ENCODE measurements at places on chromosomes 5 and 9.

DNA sequence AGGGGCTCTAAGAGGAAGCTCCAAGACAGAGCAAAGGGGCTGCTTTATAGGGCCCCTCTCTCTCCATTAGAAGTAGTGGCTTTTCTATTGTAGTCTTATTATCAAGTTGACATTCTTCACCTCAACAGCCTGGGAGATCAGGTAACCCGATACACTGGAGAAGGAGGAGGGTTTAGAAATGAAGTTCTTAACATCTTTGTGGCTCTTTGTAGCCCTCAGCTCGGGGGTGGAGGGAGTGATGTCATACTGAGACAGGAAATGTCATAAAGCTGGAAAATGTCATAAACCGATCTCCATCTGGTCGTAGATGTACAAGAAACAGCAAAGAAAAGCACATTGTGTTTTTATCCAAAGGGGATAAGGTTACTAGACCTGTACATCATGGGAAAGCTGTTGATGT is 17.9 kb downstream of the PDZD2 start:
- DNase-seq, result no peak

DNA sequence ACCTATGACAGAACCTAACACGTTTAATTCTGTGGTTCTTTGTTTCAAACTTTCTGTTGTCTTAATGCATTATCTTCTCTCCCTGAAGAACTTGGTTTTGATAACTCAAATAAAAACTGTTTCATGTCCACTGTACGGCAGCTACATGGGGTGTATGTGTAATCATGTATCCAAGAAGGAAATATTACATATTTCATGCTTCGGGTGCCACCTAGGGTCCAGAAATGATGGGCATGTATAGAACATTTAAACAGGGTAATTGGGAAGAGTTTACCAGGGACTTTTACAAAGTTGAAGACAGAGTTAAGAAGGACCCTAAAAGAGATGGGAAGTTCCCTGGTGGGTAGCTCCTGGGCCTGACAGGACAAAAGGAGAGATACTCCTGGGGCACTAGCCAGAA is 291.3 kb downstream of the FBXL7 start:
- no peak for DNase-seq

DNA sequence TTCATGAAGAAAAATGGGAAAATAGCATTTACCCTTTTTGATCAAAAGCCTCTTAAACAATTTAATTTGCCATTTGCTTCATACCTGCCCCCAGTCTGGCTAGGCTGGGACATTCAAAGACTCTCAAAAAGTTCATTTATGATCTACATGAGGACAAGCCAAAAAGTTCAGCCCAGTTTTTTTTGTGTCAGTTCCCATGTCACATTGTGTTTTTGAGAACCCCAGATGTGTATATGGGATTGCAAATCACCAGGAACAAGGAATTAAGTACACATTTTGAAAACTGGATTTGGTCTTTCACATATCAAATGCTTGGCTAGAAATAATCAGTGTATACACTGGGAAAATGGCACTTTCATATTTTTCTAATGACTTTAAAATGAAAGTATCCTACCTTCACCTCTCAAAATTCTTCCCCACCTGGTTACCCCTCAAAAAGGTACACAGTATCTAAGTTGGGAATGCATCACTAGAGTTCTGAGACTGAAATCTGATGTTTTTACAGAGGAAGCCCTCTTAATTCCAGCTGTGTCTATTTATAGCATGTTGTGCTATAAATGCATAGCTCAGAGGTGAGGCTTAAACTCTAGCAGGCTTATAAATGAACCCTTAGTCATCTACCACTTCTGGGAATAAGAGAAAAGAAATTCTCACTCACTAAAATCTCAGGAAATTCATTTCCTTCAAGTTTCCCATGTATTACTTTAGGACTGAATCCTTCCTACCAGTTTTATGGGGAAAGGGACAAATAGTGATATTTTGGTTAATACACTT is 9.3 kb downstream of the STOM start:
- DNase-seq, result peak; percentile 51

- DNase-seq, result no peak
These were observed 111.3 kb downstream of the TMEM174 start for GRCh38 chr5:73284220-73284795.

GRCh38 chr5:176995896-176996767 is 10.4 kb downstream of the UIMC1 start:
- DNase-seq, result peak; percentile 44

GRCh38 chr5:132238169-132238744 is 10.6 kb upstream of the P4HA2 start:
- peak; percentile 50 for DNase-seq

- DNase-seq, result no peak
These were observed 49.6 kb upstream of the CCNG1 start for GRCh38 chr5:163387589-163388343.

DNA sequence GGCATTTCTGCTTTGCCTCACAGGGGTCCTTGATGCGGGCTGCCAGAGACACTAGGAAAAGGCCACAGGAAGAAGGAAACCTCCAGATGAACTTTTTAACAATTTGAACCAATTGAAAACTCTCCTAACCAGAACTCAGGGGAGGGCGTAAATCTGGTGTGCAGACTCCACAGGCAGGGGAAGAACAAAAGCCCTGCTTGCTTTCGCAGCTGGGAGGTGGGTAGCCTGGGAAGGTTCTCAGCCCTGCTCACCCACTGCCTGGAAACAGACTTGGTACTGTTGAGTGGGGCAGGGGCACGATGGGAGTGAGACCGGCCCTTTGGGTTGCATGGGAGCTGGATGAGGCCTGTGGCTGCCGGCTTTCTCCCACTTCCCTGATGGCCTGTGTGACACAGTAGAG is 237.8 kb upstream of the TLE4 start:
- no peak for DNase-seq

- peak; percentile 56 for DNase-seq
These were observed 44.5 kb downstream of the IPO11 start for GRCh38 chr5:62457071-62457470.

- DNase-seq, result no peak
These were observed 14.6 kb upstream of the ZNF608 start for GRCh38 chr5:124761010-124761409.

- DNase-seq, result no peak
These were observed 3.3 kb downstream of the ADRB2 start for GRCh38 chr5:148829734-148830133.

- DNase-seq, result no peak
These were observed 24.6 kb upstream of the GALNT10 start for GRCh38 chr5:154165886-154166285.

GRCh38 chr5:141853895-141854626 is 24.1 kb downstream of the PCDH1 start:
- no peak for DNase-seq

DNA sequence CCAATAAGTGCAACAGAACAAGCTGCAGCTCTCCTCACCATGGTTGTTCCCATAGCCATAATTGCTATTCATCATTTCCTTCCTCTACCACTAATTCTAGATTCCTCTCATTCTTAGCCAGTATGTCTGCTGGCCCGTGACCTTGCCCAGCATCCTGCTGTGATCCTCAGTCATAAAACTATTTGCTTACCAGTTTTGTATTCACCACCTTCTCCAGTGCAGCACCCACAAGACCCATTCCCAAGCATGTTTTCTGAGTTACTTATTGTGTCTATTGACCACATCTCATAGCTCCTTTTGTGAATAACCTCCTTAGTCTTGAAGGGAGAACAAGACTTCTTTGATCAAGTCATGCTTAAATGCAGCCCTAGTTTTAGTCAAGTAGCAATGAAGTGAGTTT is 488.0 kb upstream of the CTNND2 start:
- no peak for DNase-seq

DNA sequence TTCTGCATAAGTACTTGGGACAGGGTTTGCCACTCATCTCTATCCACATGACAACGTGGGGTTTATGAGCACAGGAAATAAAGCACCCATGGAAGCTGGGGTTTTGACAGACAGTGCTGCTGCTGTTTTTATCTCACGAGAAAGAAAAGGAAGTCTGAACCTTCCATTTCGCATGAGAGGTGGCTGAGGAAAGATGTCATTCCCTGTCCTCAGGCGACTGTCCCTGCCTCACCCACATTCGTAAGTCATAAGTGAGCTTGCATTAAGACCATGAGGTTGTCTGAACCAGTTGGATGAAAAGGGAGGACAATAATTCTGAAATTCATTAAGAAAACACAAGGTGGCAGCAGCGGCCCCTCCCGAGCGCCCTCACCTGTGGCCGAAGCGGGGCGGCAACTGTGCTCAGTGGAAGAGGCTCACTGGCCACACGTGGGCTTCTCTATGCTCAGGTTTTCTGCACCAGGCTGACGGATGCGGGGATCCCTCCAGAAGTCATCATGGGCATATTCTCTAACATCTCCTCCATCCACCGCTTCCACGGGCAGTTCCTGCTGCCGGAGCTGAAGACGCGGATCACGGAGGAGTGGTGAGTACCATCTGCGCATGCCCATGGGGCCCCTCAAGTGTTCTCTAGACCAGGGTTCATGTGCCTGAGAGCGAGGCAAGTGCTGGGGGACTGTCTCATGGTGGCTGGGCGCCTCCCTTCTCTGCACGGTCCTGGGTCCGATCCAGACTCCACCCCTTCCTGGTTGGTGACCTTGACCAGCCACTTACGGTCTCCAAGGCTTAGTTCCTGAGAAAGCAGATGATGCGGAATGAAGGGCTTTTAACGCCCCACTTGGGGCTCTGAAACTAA is 54.7 kb upstream of the SUSD3 start:
- DNase-seq, result peak; percentile 42

- peak; percentile 87 for DNase-seq
These were observed at the start of gene STRBP for GRCh38 chr9:123268465-123269259. Gene STRBP, minus strand, starts transcription at chr9:123268586. Its CDS starts 84,452 bp downstream, at chr9:123184134.

GRCh38 chr9:2798423-2798822 is 45.5 kb downstream of the PUM3 start:
- no peak for DNase-seq

GRCh38 chr5:40505031-40505430 is 174.7 kb upstream of the PTGER4 start:
- no peak for DNase-seq

GRCh38 chr9:86721226-86721781 is 226.0 kb downstream of the GAS1 start:
- DNase-seq, result peak; percentile 58

DNA sequence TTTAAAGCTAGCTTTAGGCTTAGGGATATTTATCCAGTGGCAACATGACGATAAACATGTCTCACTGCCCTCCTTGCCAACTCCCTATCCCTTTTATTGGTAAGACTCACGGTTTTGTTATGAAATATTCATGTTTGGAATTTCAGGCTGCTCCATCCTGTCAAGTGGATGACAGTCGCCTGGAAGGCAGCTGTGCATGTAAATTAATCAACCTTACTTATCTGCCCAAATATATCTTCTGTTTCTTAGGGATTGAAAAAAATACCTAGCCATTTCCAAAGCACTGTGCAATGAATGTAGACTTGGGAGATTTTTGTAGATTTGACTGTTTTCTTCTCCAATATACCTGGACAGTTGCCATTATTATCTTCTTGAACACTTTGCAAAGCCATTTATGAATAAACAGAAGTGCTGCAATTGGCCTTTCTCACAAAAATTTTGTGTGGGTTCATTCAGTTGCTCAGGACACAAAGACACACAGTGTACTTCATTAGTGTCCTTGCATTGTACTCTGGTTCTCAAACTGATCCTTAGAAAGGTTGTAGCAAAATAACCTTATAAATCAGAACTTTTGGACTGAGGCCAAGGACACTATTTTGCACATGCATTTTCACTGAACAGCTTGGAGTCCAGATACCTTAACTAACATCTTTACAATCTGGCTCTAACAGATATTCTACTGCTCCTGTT is 889.4 kb upstream of the SEMA6A start:
- peak; percentile 1 for DNase-seq

DNA sequence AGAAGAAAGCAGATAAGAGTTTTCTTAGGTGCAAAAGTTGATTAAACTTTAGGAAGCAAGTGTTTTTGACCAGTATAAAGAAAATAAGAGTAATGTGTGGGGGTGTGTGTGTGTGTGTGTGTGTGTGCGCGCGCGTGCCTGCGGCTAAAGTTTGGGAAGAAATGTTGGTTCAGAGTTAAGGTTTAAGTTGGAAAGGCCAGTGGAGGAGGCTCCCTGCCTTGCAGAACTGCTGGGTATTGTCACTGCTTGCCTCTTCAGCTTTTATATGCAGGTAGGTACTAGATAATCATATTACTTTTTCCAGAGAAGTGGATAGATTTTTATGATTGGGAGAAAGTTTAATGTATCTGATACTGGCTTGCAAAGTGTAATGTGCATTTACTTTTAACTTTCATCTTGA is 2.0 kb downstream of the PIK3R1 start:
- DNase-seq, result no peak

DNA sequence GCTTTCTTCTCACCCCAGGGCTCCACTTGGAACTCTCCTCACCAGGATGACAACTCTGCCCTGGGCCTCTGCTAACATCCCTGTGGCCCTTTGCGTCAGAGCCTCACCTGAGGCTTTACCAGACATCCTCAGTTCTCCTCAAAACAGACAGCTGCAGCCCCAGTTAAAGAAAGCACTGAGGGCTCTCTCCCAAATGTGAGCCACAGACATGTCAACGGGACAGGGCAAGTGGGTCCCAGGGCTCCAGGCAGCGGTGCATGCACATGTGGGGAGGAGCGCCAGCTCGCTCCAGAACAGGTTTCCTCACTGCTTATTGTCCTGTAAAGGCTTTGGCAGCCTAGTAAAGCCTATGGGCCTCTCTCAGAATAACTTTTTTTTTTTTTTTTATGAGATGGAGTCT is 37.3 kb downstream of the IPPK start:
- DNase-seq, result no peak

DNA sequence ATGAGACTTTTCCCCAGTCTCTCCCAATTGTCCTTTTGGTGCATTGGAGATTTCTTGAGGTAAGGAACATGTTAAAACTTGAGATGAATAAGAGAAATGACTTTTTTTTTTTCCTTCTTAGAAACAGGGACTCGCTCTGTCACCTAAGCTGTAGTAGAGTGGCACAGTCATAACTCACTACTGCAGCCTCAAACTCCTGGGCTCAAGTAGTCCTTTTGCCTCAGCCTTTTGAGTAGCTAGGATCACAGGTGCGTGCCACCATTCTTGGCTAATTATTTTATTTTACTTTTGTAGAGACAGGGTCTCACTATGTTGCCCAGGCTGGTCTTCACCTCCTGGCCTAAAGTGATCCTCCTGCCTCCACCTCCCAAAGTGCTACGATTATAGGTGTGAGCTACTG is 25.9 kb downstream of the CDC42SE2 start:
- no peak for DNase-seq

- peak; percentile 62 for DNase-seq
These were observed 1.4 kb downstream of the PTGR1 start for GRCh38 chr9:111597852-111598732.

- no peak for DNase-seq
These were observed 156.0 kb upstream of the CDKN2B start for GRCh38 chr9:22165144-22165543.

- DNase-seq, result no peak
These were observed 404.1 kb downstream of the DMRT2 start for GRCh38 chr9:1454211-1454610.

GRCh38 chr9:136725612-136726011 is 13.2 kb downstream of the DIPK1B start:
- DNase-seq, result peak; percentile 74
